ENCODE measurements at places on chromosomes 6 and 20.

GRCh38 chr6:18447552-18447951 lies 60.4 kb downstream of the RNF144B start:
- DNase-seq: no peak

DNA sequence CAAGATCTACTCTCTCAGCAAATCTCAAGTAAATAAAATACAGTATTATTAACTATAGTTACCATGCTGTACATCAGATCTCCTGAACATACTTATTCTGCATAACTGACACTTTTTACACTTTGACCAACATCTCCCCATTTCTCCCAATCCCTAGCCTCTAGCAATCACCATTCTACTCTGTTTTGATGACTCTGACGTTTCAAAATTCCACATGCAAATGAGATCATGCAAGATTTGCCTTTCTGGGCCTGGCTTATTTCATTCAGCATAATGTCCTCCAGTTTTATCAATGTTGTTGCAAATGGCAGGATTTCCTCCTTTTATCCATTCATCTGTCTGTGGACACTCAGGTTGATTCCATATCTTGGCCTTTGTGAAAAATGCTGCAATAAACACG lies 266.3 kb downstream of the RFPL4B start:
- DNase-seq: no peak

GRCh38 chr20:36249450-36249849 lies 13.2 kb downstream of the AAR2 start:
- DNase-seq: no peak

GRCh38 chr6:163459536-163459935 lies 45.0 kb downstream of the QKI start:
- no peak for DNase-seq

- no peak for DNase-seq
These were observed 22.1 kb downstream of the CST4 start for GRCh38 chr20:23666698-23667097.

- no peak for DNase-seq
These were observed 6.1 kb upstream of the NSFL1C start for GRCh38 chr20:1472556-1473245.

DNA sequence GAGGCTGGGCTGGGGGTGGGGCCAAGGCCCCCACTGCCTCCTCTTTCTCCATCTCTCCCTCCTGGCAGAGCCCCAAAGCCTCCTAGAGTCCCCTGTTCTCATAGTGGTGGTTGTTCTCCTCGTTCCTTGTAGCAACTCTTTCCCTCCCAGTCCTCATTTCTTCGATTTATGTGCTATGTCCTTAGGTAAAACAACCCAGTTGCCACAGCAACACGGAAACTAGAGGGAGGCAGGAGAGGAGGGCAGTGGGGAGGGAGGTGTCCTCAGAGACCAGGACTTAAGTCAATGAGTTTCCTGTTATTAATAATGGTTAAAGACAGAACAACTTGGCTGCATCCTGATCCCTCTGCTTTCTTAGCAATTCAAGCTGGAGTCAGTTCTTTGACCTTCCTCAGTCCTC lies 161.0 kb downstream of the INSM1 start:
- DNase-seq: no peak

GRCh38 chr6:5248302-5249098 lies 12.2 kb downstream of the LYRM4 start:
- DNase-seq: no peak

DNA sequence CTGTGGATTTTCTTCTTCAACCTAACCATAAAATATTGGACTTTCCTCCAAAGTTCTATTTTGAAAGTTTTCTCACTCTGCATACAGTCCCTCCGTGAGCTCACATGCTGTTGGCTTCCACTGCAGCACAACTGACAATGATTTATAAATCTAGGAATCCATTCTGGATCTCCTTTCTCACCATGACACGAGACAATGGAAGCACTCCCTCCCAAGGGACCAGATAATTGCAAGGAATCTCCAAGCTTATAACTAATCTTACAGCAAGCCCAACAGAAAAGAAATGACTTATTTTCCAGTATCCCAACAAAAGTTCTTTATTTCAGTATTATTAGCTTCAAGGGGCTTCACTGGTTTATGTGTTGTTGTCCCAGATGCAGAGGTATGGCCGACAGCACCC lies 729.0 kb downstream of the RFPL4B start:
- DNase-seq: no peak

- no peak for DNase-seq
These were observed 53.0 kb downstream of the SRC start for GRCh38 chr20:37398750-37399621.

GRCh38 chr20:45419188-45420091 lies 3.5 kb downstream of the PIGT start:
- DNase-seq: no peak

DNA sequence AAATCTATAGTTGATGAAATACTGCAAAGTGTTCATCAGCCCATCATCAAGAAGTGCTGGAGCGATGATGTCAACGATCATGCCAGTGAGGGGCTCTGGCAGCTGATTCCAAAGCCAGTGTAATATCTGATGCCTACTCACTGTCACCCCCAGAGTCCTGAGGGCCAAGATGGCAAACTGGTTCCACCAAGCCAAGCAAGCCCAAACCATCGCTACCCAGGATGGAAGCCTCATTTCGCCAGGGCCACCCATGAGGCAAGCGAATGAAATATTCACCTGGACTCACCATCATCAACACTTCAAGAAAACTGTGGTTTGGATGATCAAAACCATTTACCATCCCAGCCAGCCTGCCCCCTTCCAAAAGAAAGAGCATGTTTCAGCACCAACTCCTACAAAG lies 76.5 kb downstream of the GNAS-AS1 start:
- no peak for DNase-seq

- DNase-seq: no peak
These were observed 289.1 kb upstream of the PREP start for GRCh38 chr6:105691971-105692370.

DNA sequence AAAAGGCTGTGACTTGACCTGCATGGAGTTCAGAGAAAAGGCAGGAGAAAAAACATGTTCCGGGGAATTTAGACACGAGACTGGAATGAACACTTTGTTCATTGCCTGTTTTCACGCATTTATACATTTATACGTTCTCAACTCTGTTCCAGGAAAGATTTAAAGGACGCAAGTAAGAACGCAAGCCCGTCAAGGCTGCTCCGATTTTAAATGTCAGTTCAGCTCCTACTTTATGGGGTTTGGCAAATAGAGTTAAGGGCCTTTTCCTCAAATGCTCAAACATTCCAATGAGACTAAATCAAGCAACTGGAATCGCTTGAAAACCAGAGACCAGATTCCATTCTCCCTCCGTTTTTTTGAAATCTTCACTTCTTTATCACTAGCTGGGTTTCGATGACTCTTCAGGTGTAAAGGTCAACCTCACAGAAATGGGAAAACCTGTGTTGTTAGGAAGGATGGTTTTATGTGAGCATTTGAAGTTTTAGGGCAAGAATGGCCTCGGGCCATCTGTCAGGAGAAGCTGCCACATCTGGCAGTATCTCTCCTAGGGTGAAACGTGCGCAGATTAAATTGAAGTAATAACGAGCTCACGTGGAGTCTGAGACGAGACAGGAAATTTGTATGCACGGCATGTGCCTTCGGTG lies 24.9 kb downstream of the TTLL2 start:
- no peak for DNase-seq

GRCh38 chr6:161414180-161414579 lies 140.3 kb upstream of the AGPAT4 start:
- no peak for DNase-seq

- no peak for DNase-seq
These were observed 15.6 kb upstream of the CTNNBL1 start for GRCh38 chr20:37677969-37678861.

DNA sequence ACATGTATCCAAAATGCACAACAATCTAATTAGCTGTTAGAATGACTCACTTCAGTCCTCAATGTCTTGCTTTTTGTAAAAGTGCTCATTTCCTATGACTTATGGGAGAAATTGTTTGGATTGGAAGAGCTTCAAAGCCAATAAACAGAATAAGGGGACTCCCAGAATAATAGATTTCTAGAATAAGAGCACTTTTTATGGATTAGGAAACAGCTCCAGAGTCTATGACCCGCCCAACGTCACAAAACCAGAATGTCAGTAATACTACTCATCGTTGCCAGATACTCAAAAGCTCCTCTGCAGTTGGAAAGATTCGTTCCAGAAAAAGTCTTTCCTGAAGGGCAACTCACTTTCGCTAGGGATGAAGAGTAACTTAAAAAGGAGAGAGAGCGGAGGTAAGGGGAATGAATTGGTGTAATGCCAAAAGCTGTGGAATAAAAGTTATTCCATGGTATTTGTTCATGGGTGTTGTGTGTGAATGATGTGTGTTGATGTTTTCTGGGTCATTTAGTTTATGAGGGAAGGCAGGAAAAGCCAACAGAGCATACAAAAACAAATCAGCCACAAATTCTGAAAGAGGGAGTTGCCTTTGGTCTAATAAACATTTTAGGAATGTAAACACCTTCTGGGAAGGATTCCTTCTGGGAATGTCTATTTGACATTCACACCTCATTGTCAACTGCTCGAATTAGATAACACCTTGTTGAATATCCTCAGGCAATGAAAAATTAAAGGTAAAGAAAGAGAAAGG lies 64.6 kb downstream of the SYNE1 start:
- no peak for DNase-seq

GRCh38 chr6:98641949-98642719 lies 192.2 kb upstream of the POU3F2 start:
- no peak for DNase-seq

- no peak for DNase-seq
These were observed 54.7 kb downstream of the SSR1 start for GRCh38 chr6:7258231-7258763.

GRCh38 chr6:37049758-37050044 lies 44.2 kb downstream of the FGD2 start:
- no peak for DNase-seq

GRCh38 chr20:58511861-58512260 lies 3.3 kb downstream of the APCDD1L start:
- no peak for DNase-seq

DNA sequence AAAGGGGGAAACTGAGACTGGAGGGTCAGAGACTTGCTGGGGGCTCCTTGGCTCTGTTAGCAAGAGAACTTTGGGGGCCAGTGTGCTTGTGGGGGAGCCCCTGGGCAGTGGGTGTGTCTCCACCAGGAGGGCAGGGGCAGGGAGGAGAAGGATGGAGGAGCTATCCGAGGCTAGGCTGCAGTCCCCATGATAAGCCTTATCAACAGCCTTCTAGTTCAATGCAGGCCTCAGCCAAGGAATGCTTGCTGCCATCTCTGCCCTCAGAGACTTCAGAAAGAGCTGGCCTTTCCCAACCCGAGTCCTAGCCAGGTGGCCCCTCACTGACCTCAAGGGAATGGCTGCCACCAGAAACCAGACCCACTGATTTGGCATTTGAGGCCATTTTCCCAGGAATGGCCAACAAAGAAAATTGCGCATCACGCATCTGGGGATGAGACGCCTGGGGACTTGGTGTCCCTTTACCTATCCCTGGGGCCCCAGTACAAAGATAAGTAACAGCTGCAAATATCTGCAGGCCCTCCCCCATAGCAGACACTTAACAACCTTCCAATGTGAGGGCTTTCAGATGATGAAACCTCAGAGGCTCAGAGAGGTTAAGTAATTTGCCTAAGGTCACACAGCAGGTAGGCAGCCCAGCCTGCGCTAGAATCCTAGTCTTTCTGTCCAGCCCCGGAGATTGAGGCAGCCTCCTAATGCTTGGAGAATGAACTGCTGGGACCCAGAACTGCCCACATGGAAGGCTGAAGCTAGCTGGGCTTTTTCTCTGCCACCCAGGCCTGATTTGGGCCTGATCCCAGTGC lies 4.9 kb downstream of the TGM2 start:
- no peak for DNase-seq

DNA sequence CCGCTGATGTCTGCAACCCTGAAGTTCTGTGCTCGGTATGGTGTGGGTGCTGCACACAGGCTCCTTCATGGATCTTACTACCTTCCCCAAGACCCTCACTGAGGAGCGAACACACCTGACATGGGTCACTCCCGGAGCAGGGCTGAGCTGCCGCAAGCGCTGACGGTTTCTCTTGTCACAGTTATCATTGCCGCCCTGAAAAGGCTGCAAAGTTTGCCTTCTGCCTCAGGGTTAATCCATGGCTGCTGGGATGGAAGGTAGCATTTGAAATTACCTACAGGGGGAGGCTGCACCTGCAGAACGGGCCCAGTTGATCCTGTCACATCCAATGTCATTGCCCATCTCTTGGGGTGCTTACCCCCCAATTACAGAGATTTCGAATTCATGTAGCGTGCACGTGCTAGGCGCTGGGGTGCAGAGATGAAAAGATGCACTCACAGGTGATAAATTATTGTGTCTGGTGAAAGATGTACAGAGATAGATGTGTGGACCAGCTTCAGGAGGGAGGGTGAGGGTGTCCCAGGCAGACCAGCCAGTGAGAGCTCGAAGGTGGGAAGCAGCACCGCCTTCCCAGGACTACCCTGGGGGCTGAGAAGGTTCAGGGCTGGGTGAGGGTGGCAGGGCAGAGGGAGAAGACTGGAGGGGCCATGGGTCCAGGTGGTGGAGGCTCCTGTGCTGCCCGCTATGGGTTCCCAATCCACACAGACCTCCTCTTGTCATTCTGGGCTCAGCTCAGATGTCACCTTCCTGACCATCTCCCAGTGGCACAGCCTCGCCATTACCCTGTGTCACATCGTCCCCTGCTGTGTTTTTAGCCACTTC lies 120.1 kb downstream of the SYCP2 start:
- DNase-seq: no peak

DNA sequence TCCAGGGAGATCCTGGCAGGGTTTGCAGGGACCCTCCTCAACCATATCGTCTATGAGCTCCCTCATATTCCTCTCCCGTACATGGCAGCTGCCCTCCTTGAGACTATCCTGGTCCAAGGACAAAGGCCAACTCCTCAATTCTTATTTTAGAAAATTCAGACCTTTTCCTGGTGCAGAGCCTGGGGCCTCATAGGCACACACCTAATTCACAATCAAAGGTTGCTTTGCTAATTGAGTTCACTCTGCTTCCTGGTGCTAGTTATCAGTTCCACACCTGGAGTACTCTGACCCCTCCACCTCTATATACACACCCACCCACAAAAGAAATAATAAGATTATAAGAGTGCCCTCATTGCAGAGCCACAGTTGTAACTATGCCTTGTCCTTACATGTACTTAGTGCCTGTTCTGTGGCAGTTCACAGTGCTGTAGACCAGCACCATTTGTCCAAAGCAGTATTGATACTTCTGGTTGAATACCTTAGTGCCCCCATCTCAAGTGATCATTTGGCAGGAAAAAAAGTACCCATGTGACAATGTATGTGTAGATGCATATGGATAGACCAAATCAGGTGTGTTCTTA lies 38.7 kb downstream of the GSS start:
- no peak for DNase-seq

- no peak for DNase-seq
These were observed 4.1 kb upstream of the FAM135A start for GRCh38 chr6:70409216-70409615.

DNA sequence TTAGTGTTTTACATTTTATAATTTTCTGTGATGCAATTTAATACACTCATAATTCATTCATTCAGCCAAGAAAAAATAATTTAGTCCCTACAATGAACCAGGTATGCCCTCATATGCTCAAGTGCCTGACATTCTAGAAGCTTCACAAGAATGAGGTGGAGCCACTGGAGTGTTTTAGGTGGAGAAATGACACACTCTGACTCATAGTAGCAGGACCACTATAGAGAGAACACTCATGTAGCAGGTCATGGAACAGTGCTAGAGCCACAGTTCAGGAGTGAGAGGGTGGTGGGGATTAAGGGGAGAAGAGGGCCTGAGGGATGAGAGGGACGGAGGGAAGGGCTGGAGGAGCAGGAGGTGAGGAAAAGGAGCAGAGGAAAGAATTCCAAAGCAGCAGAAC lies 1.4 kb upstream of the HLA-G start:
- DNase-seq: no peak
